Hematopoietic multipotent progenitor cell treated with erythropoietin and hydrocortisone succinate and interleukin-3 and kit ligand, for 4 days (in vitro differentiated cells): ENCODE measurements at places on chromosomes 7 and 10.

- DNase-seq: peak; percentile 57
These were observed 195.4 kb downstream of the MACC1 start for GRCh38 chr7:20021831-20022230.

- no peak for DNase-seq
These were observed 32.7 kb downstream of the VWA2 start for GRCh38 chr10:114271779-114272167.

GRCh38 chr7:517774-518629 lies 1.6 kb downstream of the PDGFA start:
- peak; percentile 32 for DNase-seq

- DNase-seq: no peak
These were observed 639.0 kb downstream of the REEP3 start for GRCh38 chr10:64159910-64160872.

- DNase-seq: no peak
These were observed 36.7 kb upstream of the BTBD16 start for GRCh38 chr10:122234416-122234815.

DNA sequence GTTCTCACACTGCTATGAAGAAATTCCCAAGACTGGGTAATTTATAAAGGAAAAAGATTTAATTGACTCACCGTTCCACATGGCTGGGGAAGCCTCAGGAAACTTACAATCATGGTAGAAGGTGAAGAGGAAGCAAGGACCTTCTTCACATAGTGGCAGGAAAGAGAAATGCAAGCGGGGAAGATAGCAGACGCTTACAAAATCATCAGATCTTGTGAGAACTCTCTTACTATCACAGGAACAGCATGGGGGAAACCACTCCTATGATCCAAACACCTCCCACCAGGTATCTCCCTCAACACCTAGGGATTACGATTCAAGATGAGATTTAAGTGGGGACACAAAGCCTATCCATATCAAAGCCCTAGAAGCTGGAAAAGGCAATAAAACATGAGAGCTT lies 130.8 kb downstream of the MDFIC start:
- no peak for DNase-seq

DNA sequence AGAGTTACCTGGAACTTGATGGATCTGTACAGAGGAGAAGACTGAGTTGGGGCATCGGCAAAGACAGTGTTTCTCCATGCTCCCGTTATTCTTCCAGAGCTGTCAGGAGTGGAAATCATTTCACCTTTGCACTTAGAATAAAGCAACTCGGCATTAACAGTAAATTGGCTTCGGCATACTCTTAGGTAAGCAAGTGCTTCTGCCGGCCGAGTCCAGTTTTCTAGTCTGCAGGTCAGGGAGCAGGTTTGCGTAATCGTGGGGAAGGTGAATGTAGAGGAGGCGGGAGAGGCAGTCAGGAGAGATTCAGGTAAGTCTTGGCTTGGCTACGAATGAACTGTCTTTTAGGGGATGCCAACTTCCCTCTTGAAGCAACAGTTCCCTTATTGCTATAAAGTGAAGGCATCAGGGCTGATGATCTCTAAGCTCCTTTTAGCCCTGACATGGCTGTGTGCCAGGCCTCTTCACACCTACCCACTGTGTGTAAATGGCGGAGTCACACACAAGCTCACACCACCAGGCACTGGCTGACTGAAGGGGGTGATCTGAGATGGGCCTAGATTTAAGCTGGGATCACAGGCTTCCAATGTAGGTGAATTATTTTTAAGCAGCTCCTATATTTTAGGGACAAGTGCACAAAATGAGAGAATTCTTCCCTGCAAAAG lies 127.1 kb downstream of the GATA3 start:
- DNase-seq: no peak

- no peak for DNase-seq
These were observed 603.6 kb upstream of the MGMT start for GRCh38 chr10:128863411-128863810.

- peak; percentile 58 for DNase-seq
These were observed 41.9 kb downstream of the CDK1 start for GRCh38 chr10:60820093-60820754.

DNA sequence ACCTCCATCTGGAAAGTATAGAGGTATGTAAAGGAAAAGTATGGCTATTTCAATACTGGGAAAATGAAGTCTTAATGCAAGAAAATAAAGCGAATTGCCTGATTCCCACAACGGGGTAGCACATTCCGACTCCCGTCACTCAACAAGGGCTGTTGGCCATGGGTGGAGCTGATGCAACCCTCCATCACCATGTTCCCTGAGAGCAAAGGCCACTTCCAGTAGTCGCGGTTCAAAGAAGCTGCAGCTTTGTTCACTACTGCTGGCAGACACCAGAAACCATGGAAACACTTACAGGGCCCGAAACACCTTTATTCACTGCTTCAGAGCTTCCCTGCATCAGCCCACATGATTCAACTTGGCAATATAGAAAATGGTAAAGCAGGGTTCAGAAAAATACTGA lies 44.0 kb downstream of the TMEM26 start:
- DNase-seq: no peak

- DNase-seq: no peak
These were observed 26.6 kb downstream of the PHTF2 start for GRCh38 chr7:77825131-77825530.

- no peak for DNase-seq
These were observed 98.6 kb downstream of the ARID5B start for GRCh38 chr10:62000037-62000603.

DNA sequence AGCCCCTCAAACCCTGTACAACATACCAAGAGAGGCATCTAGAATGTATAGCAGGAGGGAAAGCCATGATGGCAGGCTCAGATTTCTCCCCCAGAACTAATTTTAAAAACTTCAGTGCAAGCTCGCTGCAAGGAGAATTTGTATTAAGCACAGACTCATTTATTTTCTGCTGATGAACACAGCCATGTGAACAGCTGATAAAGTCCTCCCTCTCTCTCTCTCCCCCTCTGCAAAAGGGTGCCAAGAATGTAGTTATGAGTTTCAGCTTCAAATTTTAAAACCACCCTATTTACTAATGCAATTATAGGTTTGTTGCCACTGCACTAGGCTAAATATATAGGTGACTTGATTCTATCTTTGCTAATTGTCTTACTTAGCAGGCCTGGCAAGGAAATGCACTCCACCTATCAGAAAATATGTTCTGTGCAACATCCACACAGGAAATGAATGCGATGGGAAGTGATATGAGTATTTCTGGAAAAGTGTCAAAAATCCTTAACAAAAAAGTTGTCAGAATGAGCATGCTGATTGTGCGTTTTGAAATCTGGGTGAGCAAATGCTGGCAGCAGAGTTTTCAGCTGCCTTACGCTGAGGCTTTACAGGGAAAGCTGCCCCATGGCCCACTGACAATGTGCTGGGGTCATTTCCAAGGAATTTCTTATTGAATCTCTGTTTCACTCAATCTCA lies 43.4 kb upstream of the GHITM start:
- no peak for DNase-seq

GRCh38 chr7:105776986-105777910 lies 99.2 kb downstream of the ATXN7L1 start:
- no peak for DNase-seq

- no peak for DNase-seq
These were observed 307.2 kb downstream of the SNX13 start for GRCh38 chr7:17633067-17633466.

DNA sequence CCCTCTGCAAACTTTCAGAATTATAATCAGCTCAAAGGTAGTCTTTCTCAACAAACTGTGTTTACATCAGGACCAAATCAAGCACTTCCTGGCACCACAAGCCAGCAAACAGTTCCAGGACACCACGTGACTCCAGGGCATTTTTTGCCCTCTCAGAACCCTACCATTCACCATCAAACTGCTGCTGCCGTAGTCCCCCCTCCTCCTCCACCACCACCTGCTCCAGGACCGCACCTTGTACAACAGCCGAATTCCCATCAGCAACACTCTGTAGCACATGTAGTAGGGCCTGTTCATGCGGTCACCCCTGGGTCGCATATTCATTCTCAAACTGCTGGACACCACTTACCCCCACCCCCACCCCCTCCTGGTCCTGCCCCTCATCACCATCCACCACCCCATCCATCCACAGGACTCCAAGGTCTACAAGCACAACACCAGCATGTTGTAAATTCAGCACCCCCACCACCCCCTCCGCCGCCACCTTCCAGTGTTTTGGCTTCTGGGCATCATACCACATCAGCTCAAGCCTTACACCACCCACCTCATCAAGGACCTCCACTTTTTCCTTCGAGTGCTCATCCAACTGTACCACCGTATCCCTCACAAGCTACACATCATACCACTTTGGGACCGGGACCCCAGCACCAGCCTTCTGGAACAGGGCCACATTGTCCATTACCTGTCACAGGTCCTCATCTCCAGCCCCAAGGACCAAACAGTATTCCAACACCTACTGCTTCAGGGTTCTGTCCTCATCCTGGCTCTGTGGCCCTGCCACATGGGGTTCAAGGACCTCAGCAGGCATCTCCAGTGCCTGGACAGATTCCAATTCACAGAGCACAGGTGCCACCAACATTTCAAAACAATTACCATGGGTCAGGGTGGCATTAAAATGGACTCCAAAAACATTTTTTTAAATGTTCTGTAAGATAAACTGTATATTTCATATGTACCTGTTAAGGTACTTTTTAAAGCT lies 98.7 kb downstream of the KMT2E start:
- no peak for DNase-seq

DNA sequence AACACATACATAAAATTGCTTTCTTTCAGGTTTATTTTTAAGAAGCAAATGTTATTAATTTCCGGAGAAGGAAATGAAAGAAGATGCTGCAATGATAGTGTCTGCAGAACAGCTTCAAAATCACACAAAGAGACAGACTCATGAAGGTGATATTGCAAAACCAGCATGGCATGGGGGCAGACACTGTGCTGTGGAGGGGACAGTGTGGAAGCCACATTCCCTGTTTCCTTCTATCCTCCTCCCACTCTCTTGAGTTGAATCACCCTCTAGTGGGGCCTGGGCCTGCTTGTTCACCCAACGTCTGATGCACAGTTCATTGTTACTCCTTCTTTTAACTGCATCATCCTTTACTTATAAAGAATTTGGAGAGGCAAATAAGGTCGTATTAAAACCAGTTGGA lies 104.0 kb upstream of the INSIG1 start:
- DNase-seq: no peak

DNA sequence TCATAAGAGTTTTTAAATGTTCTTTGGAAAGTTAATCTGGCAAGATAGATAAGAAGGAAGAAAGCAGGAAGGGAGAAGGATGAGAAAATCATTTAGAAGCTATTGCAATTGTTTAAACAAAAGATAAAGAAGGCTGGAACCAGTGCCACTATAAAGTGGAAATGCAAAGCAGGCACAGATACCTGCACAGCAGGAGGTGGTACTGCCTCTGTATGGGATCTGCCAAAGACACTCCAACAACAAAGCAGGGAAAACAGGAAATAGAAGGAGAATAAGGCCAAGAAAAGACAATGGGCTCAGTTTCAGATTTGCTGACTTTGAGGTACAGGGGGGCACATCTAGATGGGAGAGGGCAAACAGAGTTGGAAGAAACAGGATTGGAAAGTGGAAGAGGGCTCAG lies 138.6 kb downstream of the PPP1R17 start:
- no peak for DNase-seq
